ENCODE measurements at places on chromosomes 5 and 9.

- no peak for DNase-seq
Observed at GRCh38 chr9:116149844-116150243, 3.7 kb upstream of the PAPPA start.

GRCh38 chr9:122056484-122056883 is 36.6 kb downstream of the TTLL11 start:
- DNase-seq = no peak

DNA sequence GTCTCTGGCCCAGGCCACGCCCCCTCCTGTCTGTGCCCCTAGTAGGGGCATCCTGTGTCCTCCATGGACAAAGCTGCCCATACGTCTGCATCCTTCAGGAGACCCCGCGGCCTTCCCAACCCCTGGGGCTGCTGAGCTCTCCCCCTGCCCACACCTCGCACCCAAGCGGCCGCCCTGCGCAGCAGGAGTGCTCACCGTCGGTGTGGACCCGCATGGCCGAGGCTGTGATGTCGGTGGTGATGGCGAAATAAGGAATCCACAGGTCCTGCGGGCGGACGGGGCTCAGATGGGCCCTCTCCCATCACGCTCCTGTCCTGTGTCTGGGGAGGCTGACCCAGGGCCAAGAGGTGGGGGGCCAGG is 4.8 kb upstream of the NSMF start:
- DNase-seq = no peak

- DNase-seq = no peak
Observed at GRCh38 chr5:130868186-130868840, 296.7 kb downstream of the HINT1 start.

DNA sequence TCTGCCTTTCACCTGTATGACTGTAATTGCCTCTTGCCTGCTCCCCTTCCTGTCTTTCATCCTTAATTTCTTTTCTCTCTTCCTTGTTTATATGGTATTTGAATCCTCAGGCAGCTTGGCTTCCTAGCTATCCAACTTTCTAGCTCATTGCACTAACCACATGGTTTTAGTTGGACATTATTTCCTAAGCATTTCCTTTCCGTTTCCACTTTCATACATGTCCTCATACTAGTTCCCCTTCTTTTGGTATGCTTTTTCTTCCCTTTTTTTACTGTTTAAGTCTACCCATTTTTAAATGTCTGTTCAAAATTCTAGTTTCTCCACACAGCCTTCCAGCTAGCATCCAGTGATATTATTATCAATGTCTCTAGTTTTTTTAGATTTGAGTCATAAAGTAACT is 6.6 kb downstream of the CWC27 start:
- no peak for DNase-seq

GRCh38 chr9:137280474-137281344 is 3.2 kb downstream of the TOR4A start:
- DNase-seq = no peak

DNA sequence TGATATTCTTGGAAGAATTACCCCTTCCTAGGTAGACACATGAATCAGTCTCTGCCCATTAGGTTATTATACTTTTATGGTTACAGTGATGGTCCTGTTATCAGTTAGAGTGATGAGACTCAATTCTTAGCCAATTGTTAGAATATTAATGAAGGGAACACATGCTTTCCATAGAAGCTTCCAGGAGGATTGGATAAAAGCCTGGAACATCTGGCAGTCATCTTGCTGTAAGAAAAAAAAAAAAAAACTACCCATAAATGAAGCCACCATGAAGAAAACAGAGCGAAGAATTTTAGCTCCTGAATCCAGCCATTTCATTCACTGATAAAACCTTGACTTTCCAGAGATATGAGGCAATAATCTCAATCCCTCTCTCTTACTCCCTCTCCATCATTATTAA is 262.5 kb upstream of the GRIN3A start:
- DNase-seq = no peak

DNA sequence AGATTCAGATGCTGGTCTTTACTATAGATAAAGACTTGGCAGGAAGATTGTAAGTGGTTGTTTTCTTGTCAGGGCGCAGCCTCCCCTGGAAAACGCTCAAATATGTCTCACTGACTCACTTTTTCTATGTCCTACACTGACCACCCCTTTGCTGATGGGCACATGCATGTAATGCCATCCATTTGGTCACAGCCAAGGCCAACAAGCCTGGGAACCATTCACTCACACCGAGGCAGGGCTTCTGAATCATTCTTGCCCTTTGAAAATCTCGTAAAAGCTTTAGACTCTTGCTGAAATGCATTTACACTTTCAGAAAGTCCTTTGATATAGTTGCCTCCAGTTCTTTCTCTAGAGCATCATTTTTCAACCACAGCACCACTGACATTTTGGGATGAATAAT is 249.4 kb downstream of the ACTL7B start:
- no peak for DNase-seq

DNA sequence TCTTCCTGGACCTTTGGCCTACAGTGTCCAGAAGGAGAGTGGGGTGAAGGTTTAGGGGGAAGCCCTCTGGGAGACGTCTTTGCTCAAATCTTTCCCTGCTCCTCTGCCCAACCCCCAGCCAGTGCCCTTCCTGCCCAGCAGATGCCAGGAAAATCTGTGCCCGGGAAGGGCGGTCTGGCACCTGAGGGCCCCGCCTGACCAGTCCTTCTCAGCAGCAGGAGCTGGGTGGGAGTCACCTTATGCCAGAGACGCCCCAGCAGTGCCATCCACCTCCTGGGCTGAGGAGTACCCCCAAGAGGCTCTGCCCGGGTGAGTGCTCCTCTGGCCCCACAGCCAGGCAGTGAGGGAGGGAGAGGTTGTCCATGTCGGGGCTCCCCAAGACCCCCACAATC is 14.9 kb upstream of the CERCAM start:
- DNase-seq = no peak

- DNase-seq = no peak
Observed at GRCh38 chr5:170161069-170161468, 55.4 kb downstream of the FOXI1 start.

DNA sequence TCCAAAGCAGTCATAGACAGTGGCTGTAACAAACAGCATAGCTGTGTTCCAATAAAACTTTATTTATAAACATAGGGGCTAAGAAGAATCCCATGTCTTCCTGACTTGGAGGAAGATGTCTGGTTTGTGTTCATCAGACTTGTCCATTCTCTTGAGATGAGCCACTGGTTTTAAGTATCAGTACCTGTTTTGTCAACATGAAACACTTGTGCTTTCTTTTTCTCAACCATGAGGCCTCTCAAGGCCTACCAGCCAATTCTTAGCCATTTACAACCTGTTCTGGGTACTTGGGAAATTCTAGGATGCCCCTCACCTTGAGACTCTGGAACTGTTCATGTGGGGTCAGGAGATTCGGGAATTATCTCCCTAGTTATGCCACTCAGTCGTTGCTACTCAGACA is 154.3 kb upstream of the PPP1R2B start:
- DNase-seq = no peak

GRCh38 chr9:84758817-84759216 is 89.3 kb downstream of the NTRK2 start:
- DNase-seq = no peak

- DNase-seq = no peak
Observed at GRCh38 chr5:140015706-140016105, 27.4 kb downstream of the NRG2 start.

GRCh38 chr5:87782916-87783315 is 370.2 kb upstream of the CCNH start:
- DNase-seq = no peak

- no peak for DNase-seq
Observed at GRCh38 chr9:98911042-98911441, 32.7 kb upstream of the COL15A1 start.

GRCh38 chr5:31335456-31335855 is 142.0 kb downstream of the CDH6 start:
- no peak for DNase-seq

- DNase-seq = no peak
Observed at GRCh38 chr9:98880311-98881015, 63.2 kb upstream of the COL15A1 start.

DNA sequence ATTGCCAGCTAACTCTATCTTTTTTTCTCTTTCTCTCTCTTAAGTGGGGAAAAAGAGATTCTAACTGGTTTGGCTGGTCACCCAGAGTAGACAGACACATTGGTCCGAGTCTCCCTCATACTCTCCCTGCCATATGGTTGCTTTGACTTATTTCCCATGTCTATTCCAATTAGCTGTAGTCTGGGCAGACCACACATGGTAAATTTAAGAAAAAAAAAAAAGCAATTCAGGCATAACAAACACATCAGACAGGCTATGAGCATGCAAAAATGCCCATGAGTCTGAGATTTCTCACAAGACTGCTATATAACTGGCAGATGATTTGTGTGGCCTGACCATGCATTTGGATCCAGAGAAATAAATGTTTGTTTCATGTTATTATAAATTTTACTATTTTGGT is 110.2 kb upstream of the FGF10 start:
- no peak for DNase-seq

DNA sequence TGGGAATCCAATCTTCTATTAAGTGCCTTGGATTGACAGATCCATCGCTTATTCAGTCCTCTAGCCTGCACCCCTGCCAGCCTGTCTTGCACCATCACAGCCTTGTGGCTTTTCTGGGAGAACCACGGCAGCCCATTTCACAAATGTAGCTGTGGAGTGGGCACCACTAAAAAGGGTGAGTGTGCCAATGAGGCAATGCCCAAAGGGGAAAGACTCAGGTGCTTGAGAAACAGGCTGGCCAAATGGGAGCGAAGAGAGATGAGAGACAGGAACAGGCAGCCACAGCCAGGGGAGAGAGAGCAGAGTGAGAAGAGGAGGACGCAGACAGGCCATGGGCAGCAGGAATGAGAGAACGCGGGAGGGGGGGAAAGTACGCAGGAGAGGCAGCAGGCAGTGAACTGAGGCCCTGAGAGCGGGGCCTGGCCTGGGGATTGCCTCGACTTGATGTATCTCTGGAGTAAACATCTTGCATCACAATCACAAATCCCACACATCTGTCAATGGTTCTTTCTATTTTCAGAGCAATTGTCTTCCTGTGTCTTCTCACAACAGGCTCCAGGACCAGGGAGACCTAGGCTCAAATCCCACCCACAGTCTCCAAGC is 173.1 kb downstream of the SYK start:
- DNase-seq = no peak

- no peak for DNase-seq
Observed at GRCh38 chr9:131738293-131739132, 1.4 kb downstream of the RAPGEF1 start.

GRCh38 chr5:170330568-170331054 is 33.0 kb upstream of the LCP2 start:
- DNase-seq = no peak

- no peak for DNase-seq
Observed at GRCh38 chr9:98240475-98240874, 15.0 kb downstream of the TBC1D2 start.

- no peak for DNase-seq
Observed at GRCh38 chr5:119255571-119256356, 100.1 kb upstream of the TNFAIP8 start.

DNA sequence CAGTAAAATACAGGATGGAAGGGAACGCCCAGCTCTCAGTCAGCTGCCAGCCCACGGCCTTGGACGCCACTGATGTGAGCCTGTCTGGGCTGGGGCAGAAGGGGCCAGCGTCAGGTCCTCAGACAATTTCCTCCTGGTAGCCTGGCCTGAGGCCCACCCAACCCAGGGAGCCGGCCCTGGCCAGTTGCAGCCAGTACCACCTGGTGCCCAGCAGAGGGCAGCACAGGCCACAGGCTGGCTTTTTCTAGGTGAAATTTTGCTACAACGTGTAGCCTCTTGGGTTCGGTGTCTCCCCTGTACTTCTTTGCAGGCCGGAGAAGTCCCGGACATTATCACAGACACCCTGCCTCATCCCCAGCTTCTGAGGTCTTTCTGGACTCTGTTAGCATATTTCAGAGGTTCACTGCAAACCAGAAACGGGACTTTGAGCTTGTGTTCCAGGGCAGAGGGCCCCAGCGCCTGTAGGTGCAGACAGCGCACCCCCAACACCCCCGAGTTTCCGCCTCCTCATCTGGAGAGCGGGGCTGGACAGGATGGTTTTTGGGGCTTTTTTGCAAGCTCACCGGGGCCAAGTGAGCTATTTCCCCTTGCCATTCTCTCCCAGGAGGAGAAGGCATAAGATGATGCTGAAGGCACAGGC is 45.9 kb upstream of the KCNMB1 start:
- peak; percentile 51 for DNase-seq

DNA sequence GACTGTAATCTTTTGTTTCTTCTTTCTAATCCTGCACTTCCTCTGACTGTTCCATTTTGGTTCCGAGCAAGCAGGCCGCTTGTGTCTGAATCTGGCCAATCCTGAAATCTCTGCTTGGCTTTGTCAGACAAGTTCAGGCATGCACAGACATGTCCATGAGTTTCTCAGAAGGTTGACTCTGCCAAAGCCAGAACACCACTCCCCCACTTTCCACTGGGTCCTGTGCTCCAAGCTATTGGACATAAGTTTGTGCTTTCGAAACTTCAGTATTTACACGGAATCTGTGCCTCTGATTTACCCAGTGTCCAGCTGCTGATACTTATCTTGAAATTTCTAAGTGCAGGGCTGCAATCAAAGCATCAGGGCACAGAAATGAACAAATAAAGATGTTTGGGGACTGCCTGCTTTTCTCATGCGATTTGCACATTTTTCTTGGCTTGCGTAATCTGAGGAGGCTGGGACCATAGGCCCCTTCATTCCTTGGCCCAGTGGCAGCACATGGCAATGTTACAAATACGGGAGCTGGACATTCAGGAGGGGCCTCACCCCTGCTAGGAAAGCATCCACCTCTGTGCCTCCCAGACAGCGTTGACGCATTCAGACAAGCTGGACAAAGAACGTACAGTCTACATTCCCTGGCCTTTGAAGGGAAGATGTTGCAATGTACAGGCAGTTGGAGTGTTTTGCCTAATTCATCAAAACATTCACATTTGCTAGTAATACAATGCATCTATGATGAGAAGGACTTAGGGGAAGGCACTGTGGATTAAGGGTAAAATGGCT is 209.2 kb upstream of the PAPPA start:
- no peak for DNase-seq

DNA sequence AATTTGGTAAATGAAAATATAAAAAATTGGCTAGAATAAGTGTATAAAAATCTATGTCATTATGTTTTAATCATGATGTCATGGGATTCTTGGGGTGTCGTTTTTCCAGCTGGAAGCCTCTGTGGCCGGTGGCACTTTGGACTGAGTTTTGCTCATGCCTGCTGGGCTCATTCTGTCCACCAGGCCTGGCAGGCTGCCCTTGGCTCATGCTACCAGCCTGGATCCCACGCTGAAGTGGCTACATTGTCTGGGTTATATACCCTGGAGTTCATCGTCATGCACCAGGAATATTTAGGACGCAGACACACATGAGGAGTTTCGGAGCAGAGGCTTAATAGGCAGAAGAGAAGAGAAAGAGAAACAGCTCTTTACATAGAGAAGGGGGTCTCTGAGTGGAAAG is 1913.7 kb upstream of the WWC1 start:
- no peak for DNase-seq

GRCh38 chr5:1745123-1745795 is 54.4 kb downstream of the MRPL36 start:
- DNase-seq = no peak

GRCh38 chr5:64180661-64181343 is 15.2 kb downstream of the RNF180 start:
- no peak for DNase-seq

- no peak for DNase-seq
Observed at GRCh38 chr9:89600831-89601230, 4.0 kb upstream of the GADD45G start.

GRCh38 chr5:10652606-10653005 is 88.7 kb downstream of the ANKRD33B start:
- no peak for DNase-seq

Measured in stimulated activated CD4-positive, alpha-beta T cell treated with anti-CD3 and anti-CD28 coated beads, Interleukin-12 subunit alpha, Interleukin-12 subunit beta, amount 100 ng/mL, for 24 hours (primary cell).